ENCODE measurements at places on chromosomes 16 and 17.

- DNase-seq, result no peak
Observed at GRCh38 chr17:72236980-72237633, 116.3 kb downstream of the SOX9 start.

DNA sequence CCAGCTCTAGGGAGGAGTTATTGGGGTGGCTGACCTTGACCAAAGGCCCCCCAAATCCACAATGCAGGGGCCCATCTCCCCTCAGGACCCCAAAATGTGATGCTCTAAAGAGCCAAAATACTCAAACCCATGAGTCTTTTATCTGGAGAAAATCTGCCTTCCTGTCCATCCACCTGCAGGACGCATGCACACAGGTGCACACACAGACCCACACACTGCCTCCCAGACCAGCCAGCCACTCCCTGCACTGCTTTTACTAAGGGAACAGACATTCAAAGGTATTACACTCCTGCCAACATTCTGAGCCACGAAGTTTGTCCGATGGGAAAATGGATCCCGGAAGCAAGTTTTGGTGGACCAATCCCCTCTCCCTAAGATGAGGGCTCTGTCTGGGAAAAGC lies 76.1 kb upstream of the CDH5 start:
- DNase-seq, result no peak

DNA sequence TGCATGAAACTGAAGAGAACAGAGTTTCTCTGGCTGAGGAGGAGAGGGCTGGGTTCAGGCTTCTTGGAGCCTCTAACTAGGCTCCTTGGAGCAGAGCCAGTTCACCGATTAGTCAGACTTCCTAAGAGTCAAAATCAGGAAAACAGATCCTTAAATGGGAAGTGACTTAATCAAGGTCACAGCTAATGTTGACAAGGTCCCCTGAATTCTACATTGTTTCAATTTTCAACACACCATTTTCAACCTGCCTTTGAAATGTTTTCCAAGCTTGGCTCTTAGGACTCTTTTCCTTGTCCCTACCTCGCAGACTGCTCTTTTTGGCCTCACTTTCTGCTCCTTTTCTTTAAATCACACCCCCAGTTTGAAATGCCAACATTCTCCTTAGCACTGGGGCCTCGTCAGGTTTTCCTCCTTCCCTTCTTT lies 16.3 kb downstream of the MYL4 start:
- DNase-seq, result no peak

GRCh38 chr17:46171939-46172338 lies 21.3 kb downstream of the KANSL1 start:
- DNase-seq, result no peak

- no peak for DNase-seq
Observed at GRCh38 chr17:35991075-35991474, 4.5 kb upstream of the CCL14 start.

DNA sequence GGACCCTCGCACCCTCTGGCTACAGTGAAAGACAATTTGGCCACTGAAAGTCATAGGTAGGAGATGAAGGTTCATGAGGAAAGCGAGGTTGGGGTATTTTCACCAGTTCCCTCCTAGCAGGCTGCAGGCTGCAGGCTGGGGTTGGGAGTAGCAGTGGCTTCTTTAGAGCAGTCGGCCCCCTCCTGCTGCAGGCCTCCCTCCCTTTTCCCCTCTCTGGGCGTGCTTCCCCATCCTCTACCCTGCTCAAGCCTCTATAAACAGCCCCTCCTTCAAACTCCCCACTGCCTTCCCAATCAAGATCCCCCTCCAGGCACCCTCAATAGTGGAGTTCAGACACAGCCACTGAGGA lies 41.8 kb downstream of the GAS7 start:
- no peak for DNase-seq

GRCh38 chr16:87321336-87322107 lies 4.3 kb upstream of the C16orf95 start:
- no peak for DNase-seq

DNA sequence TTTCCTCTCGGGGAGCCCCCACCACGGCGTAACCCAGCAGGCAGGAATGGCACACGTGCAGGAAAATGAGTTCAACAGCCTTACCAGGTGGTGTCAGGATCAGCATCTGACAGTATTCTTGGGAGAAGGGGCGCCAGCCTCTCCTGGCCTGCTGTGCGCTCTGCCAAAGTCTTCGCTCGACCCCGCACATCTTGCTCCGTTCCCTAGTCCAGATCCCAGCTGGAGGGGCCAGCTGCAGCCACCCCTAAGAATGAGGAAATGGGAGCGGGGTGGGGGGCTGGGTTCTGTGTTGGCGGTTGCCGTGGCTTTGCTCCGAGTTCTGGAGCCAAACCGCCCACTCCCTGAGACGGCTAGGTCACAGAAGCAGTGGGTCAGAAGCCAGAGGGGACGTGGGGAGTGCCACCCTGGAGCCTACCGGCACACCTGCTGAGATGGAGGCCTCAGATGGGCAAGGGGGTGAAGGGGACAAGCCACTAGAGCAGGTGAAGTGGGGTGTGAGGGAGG lies at the start of gene CHCT1:
Gene CHCT1, plus strand, starts transcription at position 328 of the 504 bp plus-strand sequence. Its CDS starts 104 bp downstream, at position 432.
- DNase-seq, result no peak

- DNase-seq, result no peak
Observed at GRCh38 chr17:57025876-57026275, 47.9 kb downstream of the SCPEP1 start.

GRCh38 chr16:79826732-79827475 lies 226.4 kb upstream of the MAF start:
- no peak for DNase-seq

DNA sequence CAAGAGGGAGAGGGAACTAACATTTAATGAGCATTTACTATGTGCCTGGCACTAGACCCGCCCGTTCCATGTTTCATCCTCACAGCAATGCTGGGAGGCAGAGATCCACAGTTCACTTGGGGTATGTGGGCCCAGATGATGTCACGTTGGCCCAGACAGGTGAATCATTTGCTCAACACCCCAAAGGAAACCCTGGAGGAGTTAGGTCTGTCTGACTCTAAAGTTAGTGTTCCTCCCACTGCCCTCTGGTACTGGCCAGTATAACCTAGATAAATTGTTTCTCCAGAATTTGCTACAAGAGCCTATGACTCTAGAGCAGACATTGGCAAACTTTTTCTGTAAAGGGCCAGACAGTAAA lies 164.6 kb downstream of the VPS53 start:
- DNase-seq, result no peak

DNA sequence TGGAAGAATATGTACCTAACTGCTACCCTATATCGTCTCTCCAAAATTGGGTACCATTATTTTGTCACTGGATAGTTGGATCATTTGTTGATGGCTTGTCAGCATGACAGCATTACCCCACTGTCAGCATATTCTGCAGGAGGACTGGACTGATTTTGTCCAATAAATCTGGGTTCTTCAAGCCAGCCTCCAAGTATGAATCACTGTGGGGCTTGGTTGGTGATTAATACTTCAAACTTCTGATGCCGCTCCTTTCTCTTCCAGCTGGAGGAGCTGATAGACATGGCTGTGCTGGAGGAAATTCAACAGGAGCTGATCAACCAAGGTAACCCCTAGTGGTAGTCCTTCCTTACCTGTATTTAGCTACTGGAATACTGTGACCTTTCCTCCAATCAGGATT lies 2.5 kb downstream of the RPAIN start:
- DNase-seq, result no peak

GRCh38 chr17:29346462-29346861 lies 43.7 kb upstream of the TAOK1 start:
- DNase-seq, result no peak

DNA sequence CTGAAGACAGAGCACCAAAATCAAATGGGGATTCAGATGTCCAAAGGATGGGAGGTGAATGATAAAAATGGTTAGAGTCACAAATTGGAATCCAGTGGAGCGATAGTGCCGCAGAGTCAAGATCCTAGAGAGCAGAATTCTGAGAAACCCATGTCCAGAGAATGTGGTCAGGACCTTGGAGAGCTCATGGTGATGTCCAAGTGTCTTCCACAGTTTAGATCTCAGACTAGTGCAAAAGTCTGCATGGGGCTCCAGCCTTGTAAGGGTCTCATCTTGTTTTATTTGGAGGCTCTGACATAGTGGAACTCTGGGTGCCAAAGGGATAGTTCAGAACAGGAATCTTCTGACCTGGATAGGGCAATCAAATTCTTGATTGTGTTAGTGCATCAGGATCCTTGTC lies 245.9 kb upstream of the HSBP1 start:
- DNase-seq, result no peak

GRCh38 chr17:3534881-3535252 lies 22.7 kb downstream of the TRPV3 start:
- DNase-seq, result no peak

DNA sequence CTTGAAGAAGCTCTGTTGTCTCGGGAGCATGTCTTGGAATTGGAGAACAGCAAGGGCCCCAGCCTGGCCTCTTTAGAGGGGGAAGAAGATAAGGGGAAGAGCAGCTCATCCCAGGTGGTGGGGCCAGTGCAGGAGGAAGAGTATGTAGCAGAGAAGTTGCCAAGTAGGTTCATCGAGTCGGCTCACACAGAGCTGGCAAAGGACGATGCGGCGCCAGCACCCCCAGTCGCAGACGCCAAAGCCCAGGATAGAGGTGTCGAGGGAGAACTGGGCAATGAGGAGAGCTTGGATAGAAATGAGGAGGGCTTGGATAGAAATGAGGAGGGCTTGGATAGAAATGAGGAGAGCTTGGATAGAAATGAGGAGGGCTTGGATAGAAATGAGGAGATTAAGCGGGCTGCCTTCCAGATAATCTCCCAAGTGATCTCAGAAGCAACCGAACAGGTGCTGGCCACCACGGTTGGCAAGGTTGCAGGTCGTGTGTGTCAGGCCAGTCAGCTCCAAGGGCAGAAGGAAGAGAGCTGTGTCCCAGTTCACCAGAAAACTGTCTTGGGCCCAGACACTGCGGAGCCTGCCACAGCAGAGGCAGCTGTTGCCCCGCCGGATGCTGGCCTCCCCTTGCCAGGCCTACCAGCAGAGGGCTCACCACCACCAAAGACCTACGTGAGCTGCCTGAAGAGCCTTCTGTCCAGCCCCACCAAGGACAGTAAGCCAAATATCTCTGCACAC lies 21.2 kb downstream of the AKAP1 start:
- DNase-seq, result no peak

DNA sequence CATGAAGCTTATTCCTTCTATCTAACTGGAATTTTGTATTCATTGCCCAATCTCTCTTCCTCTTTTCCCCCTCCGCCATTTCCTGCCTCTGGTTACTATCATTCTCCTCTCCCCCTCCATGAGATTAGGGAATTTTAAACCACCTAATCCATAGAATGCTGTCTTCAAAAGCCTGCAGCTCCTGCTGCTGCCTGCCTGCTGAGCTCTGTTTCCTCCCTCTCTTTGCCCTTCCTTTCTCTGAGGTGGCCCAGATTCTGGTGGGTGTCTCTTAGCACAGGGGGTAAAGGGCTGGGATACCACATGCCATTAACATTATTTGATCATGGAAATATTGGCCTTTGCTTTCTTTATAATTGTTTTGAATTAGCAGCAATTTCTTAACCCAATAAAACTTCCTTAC lies 241.6 kb downstream of the CNTNAP4 start:
- DNase-seq, result no peak

DNA sequence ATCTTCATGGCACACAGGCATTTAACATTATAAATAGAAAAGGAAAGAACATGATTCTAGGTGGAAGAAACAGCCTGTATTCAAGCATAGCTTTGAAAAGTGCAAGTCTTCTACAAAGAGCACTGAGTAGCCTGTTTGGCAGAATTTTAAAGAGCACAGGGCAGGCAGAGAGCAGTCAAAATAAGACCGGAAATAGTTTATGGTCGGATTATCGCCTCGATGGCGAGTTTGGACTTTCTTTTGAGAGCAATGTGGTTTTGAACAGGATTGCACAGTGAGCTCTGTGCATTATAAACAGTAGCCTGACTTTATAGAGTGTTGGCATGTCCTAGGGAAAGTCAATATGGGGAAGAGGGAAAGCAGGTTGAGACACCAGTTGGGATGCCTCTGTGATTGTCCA lies 6.2 kb upstream of the TMEM100 start:
- DNase-seq, result no peak

DNA sequence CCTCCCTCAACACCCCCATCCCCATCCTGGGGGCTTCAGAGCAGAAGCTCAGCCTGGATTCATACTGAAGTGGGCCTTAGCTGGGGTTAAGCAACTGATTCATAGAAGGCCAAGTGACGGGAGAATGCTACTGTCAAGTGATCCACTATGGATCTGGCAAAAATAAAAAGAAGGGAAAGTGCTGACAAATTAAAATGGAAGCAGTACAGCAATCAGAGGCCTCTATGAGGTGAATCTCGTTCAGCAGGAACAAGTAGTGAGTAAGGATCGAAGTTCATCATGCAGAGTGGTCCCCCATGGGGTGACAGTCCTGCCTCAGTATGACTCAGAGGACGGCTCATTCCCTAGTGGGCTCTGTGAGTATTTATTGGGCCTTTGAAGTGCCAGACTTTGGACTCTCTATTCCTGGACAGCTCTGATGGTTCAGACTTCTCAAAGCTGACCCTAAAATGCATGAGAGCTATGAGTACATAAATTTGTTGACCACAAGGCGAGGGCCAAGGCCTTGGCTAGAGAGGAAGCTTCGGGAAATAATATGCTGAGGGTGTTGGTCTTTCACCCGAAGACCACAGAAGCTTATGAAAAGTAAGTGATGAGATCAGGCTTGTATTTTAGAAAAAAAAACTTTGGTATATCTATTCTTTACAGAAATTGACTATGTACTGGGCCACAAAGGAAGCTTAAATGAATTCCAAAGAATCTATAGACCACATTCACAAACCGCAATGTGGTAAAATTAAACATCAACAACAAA lies 5.3 kb upstream of the NSMCE1 start:
- DNase-seq, result no peak

GRCh38 chr16:15950161-15950854 lies 892 bp downstream of the ABCC1 start:
- DNase-seq, result peak; percentile 20

- no peak for DNase-seq
Observed at GRCh38 chr16:229731-230281, 557 bp upstream of the LUC7L start.

DNA sequence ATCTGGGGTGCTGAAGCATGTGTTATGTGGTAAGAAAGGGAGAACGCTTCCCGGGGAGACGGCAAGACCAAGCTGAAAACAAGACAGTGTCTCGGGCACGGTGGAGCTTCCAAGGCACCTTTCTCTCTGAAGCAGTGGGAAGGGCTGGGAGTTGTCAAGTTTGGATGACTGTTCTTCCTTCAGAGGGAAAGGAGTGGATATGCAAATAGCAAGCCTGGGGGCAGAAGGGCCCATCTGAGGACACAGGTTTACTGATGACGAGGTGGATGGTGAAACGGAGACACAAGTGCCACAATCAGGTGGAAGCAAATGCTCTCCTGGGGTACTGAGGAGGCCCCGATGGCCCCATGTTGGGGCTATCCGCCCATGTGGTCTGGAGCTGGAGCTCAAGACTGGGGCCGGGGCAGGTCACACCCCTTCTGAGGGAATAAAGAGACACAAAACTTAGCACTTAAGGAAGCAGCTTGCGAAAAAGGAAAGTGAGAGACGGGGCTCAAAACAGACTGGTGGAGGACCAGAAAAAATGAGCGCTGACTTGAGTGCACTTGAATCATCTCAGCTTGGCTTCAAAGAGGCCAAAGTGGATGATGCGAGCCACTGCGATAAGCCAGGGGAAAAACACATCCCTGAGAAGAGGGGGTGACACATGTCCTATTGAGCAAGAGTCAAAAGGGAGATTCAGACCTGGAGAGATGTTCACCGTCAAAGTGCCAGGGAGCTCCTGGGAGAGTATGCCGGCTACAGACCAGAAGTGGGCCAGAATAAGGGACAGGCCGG lies 34.8 kb upstream of the MTSS2 start:
- no peak for DNase-seq

- no peak for DNase-seq
Observed at GRCh38 chr16:56910654-56911539, 21.0 kb upstream of the HERPUD1 start.

Data from activated T-cell treated with anti-CD3 and anti-CD28 coated beads for 24 hours (primary cell).